ENCODE measurements at places on chromosomes 5 and 9.

DNA sequence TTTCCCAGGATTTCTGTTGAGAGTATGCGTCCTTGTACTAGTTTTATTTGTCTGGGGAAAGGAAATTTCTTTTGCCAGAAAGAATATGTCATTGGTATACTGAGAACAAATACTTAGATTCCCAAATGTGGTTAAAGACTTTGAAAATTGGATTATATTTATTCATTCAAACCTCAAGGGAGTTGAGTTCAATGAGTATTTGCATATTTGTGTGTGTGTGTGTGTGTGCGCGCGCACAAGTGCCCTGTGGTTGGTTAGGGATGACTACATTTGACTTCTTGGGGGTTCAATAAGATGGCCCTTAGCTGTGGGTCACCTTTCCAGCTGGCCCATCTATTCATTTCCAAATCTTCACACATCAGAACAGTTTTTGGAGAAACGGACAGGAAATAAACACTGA, 4.9 kb downstream of the RXFP3 start:
- no peak for DNase-seq

DNA sequence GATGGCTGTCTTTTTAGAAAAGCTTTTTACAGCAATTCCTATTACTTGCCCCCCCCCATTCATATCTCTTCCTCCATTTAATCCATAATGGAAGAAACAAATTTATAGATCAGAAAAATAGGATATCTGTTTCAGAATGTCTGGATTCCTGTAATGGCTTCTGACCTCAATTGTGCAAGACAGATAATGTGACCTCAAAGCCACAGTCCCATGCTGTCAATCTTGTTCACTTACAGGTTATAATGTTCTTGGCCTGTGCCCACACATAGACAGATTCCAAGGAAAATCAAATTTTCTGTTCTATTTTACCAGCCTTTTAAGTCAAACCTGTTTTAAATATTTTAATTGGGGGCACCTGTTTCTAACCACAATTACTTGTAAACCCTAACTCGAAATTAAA, 143.4 kb downstream of the ENTREP1 start:
- DNase-seq, result no peak

GRCh38 chr9:114503522-114504340, 1.5 kb downstream of the WHRN start:
- DNase-seq, result no peak

DNA sequence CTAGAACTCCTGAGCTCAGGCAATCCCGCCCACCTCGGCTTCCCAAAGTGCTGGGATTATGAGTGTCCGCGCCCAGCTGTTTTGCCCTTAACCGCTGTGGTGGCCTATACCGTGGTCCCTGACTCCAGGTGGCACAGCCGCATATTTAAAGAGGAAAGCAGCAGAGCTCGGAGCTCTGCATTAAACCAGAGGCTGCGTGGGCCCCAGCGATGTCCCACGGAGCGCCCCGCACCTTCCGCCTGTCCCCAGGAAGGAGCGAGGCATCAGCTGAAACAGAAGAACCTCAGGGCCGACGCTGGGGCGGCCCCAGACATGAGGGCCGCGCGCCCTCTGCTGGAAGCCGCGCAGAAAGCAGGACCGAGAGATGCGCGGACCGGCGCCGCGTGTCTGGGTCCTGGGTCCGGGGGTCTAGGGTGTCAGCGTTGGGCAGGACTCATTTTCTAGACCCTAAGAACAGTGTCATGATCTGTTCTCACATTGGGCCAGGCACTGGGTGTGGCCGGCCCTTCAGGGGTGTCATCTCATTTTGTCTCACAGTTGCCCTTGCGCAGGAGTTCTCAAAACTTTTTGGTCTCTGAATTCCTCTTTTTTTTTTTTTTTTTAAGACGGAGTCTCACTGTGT, 37.7 kb downstream of the LAMC3 start:
- DNase-seq, result no peak

GRCh38 chr5:43873791-43874190, 270.8 kb downstream of the NNT start:
- no peak for DNase-seq

GRCh38 chr5:58987193-58987592, 404.3 kb downstream of the RAB3C start:
- no peak for DNase-seq

GRCh38 chr9:16150938-16151650, 598.3 kb downstream of the CCDC171 start:
- no peak for DNase-seq

DNA sequence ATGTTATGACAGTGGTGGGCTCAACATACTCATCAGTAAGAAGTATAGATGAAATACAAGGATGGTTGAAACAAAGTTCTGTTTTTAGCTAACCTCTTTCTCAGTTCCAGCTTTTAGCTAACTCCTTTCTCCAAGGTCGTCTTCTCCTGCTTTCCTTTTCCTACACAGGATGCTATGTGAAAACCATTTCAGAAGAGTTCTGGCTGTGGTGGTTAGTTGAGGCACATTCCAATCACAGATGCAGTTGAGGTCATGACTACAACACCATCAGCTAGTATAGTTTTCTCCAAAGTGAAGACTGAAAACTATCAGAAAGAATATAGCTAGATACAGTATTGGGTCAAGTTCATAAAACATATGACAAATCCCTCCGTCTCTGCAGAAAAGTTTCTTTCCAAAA, 477.7 kb upstream of the C9orf72 start:
- DNase-seq, result no peak

DNA sequence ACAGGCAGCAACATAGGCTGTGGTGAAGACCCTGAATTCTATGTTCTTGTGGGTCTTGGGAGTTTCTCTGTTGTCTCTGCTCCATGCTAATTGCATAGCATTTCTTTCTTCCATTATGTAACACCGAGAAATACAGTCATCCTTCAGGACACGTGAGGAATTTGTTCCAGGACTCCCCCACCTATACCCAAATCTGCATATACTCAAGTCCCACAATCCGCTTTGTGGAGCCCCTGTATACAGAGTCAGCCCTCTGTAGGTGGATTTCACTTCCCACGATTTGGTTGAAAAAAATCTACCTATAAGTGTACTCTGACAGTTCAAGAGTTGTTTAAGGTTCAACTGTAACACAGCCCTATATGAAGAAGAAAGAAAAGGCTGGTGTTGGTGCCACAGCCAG, 22.1 kb downstream of the ANKRD33B start:
- no peak for DNase-seq

GRCh38 chr9:446074-446699, 231.5 kb downstream of the DOCK8 start:
- DNase-seq, result no peak
